ENCODE measurements at places on chromosomes 6 and 20.
A peak's percentile ranks its signal among the peaks of the same experiment; 100 is the strongest.

GRCh38 chr6:14883921-14884320, 361.9 kb upstream of the JARID2 start:
- DNase-seq, result peak; percentile 25

DNA sequence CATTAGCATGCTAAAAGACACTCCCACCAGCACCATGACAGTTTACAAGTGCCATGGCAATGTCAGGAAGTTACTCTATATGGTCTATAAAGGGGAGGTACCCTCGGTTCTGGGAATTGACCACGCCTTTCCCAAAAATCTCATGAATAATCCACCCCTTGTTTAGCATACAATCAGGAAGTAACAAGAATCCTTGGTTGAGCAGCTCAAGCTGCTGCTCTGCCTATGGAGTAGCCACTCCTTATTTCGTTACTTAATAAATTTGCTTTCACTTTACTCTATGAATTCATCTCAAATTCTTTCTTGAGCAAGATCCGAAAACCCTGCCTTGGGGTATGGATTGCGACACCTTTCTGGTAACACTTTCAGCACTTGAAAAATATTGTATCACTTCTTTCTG, 243.0 kb downstream of the BMP2 start:
- DNase-seq, result no peak

- DNase-seq, result no peak
Observed at GRCh38 chr6:111631018-111631417, 25.3 kb upstream of the TRAF3IP2 start.

GRCh38 chr20:45416917-45417316, 976 bp downstream of the PIGT start:
- peak; percentile 51 for DNase-seq

- no peak for DNase-seq
Observed at GRCh38 chr6:158548418-158549161, 11.3 kb upstream of the TMEM181 start.

DNA sequence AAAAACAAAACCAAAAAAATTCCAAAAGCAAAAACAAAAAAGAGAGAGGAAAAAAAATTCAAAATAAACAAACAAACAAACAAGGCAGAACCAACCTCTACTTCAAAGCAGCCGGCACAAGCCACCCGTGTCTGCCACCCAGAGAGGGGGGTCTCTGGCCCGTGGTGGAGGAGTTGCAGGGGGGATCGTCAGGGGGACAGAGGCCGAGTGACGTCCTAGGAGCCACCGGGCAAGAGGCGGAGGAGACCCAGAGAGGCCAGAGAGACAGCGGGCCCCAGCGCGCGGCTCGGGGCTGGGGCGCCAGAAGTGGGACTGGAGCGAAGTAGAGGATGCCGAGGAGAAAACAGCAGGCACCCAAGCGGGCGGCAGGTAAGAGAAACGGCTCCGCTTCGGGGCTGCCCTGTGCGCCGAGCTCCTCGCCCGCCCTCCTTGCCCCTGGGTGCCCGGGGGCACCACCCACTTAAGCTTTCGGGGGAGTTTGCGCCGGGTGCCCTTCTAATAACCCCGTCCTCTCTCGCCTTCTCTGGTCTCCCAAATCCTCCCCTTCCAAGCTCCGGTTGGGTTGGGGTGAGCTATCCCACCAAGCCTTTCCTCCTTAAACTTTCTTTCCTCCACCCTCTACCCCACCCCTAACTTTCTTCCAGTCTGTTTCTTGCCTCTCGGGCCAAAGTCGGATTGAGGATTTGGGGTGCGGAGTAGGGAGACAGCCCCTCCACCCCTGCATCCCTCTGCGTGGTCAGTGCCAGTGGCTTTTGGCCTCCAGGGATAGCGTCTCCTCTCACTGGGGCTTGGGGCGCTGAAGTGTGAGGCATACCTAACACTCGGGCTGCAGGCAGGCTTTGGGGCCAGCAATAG, 1.0 kb downstream of the TSHZ2 start:
- no peak for DNase-seq

DNA sequence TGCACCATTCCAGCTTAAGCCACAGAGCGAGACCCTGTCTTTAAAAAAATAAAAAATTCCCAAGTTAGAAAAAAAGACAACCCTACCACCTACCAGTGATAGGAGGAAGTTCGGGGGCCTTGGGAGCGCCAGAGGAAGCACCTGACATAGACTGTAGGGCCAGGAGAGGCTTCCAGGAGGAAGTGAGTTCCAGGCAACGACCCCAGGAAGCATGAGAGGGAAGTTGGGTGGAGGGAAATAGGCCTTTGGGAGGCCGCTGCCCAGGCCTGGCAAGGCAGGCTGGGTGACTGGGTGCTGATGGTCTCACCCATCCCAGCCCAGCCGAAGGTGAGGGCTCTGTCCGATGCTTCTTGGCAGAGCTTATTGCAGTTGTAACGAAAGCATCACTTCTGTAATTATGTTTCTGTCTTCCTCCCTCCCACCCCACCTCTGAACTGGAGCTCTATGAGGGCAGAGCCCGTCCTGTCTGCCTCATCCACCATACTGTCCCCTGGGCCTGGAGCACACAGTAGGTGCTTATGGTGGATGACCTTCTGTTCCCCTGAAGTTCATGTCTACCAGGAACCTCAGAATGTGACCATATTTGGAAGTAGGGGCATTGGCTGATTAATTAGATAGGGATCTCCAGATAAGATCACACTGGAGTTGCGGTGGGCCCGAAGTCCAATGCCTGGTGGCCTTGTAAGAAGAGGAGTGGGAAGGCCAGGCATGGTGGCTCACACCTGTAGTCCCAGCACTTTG, 54.1 kb downstream of the UBE2V1 start:
- DNase-seq, result no peak

DNA sequence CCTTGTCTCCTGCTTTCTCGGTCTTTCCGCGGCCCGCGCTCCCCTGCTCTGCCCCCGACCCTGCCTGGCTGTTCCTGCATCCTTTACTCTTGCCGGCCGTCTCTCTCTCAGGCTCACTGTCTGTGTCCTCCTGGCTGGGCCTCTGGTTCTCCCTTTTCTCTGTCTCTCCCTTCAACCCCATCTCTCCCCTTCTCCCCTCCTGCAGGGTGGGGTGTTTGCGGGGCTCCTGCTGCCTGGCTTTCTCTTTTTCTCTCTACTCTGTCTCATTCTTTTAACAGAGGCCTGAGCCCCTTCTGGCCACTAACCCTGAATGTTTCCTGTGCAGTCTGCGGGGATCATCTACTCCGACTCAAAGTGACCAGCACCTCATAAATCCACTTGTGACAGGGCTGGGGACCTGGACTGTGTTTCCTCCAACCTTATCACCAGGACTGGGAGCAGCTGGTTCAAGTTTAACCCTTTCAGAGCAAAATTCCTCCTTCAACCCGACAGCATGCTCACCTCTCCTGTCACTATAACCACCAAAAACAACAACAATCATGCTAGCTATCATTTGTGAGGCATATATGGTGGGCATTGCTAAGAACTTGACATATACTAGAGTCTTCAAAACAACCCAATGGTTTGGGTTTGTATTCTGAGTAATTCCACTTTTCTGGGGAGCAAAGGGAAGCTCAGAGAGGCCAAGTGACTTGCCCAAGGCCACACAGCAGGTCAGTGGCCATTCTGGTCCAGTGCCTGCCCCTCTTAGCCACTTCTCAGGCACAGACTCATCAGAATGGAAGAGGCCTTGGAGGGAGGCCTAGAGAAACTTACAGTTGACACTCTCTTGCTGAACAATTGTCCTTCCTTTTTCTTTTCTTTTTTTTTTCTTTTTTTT, 811 bp upstream of the RSPO4 start:
- DNase-seq, result no peak

- DNase-seq, result no peak
Observed at GRCh38 chr20:52481443-52481842, 289.9 kb upstream of the ZFP64 start.

GRCh38 chr6:55069132-55069781, 105.1 kb upstream of the HCRTR2 start:
- peak; percentile 67 for DNase-seq

DNA sequence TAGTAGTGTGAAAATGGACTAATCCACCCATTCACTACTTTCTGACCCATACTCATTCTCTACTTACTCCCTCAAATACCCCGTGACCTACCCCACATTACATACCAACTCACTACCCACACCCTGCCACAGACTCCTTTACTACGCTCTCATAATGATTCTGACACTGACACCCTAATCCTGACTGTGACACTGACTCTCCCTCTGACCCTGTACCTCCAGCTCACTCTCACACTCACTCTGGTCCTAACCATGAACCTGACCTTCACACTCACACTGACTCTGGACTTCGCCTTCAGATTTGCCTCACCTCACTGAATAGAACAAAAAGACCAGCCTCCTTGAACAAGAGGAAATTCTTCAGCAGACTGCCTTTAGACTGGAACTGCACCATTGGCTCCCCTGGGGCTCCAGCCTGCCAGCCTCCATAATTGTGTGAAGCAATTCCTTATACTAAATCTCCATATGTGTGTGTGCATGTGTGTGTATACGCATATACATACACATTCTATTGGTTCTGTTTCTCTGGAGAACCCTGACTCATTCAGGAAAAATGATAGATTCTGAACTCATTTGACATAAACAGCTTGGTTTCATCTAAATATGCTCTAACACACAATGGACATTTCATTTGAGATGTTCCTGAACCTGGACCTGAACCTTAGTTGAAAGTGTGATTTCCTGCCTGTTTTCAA, 10.5 kb upstream of the ZNF343 start:
- DNase-seq, result no peak

DNA sequence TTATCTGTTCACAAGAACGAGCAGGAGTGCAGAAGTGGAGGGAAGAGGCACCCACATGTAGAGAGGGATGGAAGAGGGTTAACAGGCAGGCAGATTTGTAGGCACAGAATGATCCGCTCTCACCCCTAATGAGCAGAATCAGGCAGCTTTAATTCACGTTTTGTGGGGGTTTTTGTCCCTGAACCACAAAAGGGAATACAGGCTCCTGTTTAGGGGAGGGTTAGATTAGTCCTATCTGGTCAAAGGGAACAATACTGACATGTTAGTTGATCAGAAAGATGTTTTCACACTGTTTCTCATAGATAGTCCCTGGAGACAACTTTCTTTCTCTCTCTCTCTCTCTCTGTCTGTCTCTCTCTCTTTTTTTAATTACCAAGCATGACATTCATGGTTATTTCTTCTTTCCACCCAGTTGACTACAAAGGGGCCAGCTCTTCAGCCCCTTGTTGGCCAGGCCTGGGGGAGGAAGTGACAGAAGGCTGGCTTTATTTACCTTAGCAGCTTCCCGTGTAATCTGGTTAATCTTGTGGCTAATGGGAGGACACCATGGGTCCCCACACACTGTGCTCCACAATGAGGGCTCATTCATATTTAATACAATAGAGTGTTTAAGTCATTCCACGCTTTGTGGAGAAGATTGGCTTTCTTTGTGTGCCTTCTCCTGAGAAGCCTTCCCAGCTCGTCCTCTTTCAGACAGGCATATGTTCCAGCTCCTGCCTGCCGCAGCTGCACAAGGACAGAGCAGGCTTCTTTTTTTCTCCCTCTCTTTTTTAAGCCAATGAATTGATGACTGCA, 958.8 kb downstream of the TFAP2A start:
- no peak for DNase-seq

DNA sequence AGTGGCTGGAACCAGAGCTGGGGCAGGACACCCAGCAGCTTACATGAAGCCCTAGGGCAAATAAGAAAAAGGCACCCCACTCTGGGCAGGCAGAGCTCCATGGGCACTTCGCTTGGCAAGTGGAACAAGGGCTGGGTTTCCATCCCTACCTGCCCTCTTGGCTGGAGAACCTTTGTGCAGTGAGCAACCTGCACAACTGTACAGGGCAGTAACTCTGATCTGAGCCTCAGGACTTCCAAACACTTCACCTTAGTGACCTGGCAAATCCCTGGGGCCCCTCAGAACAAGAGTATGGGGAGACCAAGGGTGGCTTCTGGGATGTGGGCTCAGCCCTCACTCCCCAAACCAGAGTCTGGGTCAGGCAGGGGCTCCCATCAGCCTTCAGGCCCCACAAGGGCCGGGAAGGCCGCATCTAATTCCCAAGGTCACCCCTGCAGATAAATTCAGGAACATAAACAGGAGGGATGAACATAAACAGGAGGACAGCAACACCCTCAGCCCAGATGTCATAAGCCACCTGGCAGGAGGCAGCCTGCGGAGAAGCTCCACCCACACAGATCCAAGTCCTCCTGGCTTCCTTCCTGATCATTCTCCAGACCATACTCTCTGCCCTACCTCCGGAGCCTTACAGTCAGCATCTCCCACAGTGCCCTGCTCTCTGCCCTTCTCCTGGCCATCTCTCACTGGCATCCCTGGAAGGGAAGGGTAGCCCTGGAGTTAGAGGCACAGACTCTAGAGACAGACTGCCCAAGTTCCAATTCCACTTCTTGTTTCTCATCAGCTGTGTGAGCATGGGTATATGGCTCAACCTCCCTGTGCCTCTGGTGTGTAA, 37.5 kb downstream of the HNF4A start:
- no peak for DNase-seq

DNA sequence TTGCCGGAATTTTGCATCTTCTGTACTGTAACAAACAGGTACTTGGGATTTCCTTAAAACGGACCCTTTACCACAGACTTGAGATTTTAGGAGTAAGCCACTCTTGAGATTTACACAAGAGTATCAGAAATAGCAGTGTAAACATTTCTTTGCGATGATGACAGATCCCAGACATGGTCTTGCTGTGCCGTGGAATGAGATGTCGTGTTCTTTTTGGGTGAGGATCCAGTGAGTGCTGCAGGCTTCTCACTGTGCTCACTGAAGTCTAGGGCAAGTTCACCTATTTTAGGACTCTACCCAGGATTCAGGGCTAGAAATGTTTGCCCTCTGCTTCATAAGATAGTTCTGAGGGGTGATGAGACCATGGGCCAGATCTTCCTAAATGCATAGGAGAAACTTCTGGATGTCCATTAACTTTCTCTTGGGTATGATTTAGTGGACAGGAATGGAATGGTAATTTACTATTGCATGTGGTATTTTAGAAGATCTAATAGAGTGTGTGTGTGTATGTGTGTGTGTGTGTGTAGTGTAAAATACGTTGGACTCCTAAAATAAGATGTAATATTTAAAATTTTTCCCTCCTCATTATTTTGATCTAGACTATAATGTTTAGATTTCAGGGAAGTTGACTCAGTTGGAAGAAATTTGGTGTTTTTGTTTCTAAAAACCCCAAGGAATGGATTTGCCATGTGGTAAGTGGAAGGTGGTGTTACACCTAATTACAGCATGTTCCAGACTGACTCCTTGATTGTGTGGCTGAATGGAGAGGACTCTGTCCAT, 8.5 kb downstream of the LRRC1 start:
- no peak for DNase-seq

GRCh38 chr6:16128759-16129622, at the start of gene MYLIP:
Gene MYLIP (plus strand): TSS chr6:16129086. CDS start chr6:16129323, 237 bp downstream.
- peak; percentile 98 for DNase-seq

- no peak for DNase-seq
Observed at GRCh38 chr6:136611746-136612145, 61.5 kb upstream of the MAP7 start.

- peak; percentile 99 for DNase-seq
Observed at GRCh38 chr20:16729565-16730460, at the start of gene SNRPB2. Gene SNRPB2 (plus strand): TSS chr20:16730026. CDS start chr20:16731703, 1,677 bp downstream.

Data from hematopoietic multipotent progenitor cell treated with erythropoietin and hydrocortisone succinate and interleukin-3 and kit ligand, for 6 days (in vitro differentiated cells).